ENCODE measurements at places on chromosomes 3 and 15.

- no peak for DNase-seq
Observed at GRCh38 chr3:129587566-129588210, 18.8 kb downstream of the PLXND1 start.

GRCh38 chr3:76610150-76610549, 429.7 kb upstream of the ROBO2 start:
- no peak for DNase-seq

GRCh38 chr3:193982258-193982659, 153.7 kb upstream of the HES1 start:
- DNase-seq = no peak

GRCh38 chr3:143888166-143888565, 39.9 kb upstream of the SLC9A9 start:
- DNase-seq = no peak

GRCh38 chr3:150535204-150535603, 11.1 kb downstream of the SERP1 start:
- DNase-seq = no peak

Measured in bone marrow (tissue), 2 donors.